Pancreas (tissue), 10 donors: ENCODE measurements at places on chromosomes 16 and 17. TPM values are rescaled to one million over a fixed set of nuclear protein-coding genes. Genes with fewer than 3 reads are reported as not detected.

DPEP3 gene
- polyA plus RNA-seq: not detected

GRCh38 chr17:58391302-58391984, 25.9 kb downstream of the RNF43 start:
- no peaks in the 10 kb centered on the region for H3K27me3 ChIP-seq
- H3K4me3 ChIP-seq: no peak overlapping the region
- H3K36me3 ChIP-seq: no peaks in the 10 kb centered on the region
- H3K4me1 ChIP-seq: peaks cover 33% of the 10 kb centered on the region

DNA sequence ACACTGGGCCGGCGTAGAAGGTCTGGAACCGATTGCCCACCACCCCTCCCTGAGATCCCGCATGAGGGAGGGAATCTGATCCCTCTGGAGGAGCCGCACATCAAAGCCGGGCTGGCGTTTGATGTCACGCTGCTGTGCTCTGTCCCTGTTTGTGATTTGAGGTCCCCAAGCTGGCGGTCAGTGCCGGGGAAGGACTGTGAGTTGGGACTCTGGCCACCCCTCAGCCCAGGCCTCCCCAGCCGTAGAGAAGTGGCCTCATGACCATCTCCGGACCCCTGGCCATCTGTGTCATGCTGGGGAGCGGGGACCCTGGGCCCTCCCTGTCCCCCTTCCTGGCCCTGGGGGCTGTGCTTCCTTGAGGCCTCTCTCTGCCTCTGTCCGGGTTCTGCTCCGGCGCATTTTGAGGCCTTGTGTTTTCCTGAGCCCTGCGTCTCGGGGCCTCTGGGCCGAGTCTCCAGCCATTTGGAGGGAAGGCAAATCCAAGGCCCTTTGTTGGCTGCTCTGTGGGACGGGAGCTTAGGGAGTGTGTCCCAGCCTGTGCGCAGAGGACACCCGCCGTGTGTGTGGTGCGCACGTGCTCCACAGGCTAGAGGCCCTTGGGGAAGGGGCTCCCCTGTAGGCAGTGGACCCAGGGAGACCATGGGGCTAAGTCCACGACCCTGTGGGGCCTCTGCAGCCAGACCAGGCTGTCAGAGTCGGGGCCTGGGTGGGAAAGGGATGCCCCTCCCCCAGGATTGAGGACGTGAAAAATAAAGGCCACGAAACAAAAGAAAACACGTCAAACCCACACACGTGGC, 15.1 kb downstream of the ASPSCR1 start:
- no peaks in the 10 kb centered on the region for H3K36me3 ChIP-seq
- peak overlapping the region; percentile 13 for H3K4me3 ChIP-seq
- peaks cover 15% of the 10 kb centered on the region for H3K4me1 ChIP-seq
- no peaks in the 10 kb centered on the region for H3K27me3 ChIP-seq

- no peaks in the 10 kb centered on the region for H3K4me1 ChIP-seq
- H3K27me3 ChIP-seq: no peaks in the 10 kb centered on the region
- no peak for DNase-seq
- no peak overlapping the region for H3K4me3 ChIP-seq
- H3K36me3 ChIP-seq: no peaks in the 10 kb centered on the region
Measured at GRCh38 chr17:81449351-81449750, 54.1 kb downstream of the BAHCC1 start.

NSMCE1 gene
- polyA plus RNA-seq: 37.9 TPM

- H3K4me3 ChIP-seq: no peak overlapping the region
- H3K36me3 ChIP-seq: no peaks in the 10 kb centered on the region
- no peak overlapping the region for H3K27ac ChIP-seq
- no peaks in the 10 kb centered on the region for H3K27me3 ChIP-seq
- no peaks in the 10 kb centered on the region for H3K4me1 ChIP-seq
- DNase-seq: no peak
Measured at GRCh38 chr16:80058214-80058613, 457.7 kb upstream of the MAF start.

DNA sequence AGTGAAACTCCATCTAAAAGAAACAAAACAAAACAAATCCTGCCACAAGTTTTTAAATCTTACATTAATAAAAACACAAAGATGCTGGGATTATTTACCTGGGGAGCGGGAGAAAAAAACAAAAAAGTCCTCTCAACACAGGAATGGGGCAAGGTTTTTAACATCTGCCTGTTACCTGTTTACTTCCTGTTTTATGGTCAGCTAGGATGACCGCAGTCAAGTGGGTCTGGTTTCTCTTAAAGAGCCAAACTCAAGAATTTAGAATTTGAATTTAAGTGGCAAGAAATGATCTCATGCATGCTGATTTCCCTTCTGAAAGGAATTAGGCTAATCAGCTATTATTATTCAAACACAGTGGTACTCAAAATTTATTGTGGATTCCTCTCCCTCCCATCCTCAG, 39.7 kb upstream of the TBC1D3K start:
- no peaks in the 10 kb centered on the region for H3K36me3 ChIP-seq
- H3K4me3 ChIP-seq: no peak overlapping the region
- H3K27me3 ChIP-seq: no peaks in the 10 kb centered on the region
- no peak for DNase-seq

DNA sequence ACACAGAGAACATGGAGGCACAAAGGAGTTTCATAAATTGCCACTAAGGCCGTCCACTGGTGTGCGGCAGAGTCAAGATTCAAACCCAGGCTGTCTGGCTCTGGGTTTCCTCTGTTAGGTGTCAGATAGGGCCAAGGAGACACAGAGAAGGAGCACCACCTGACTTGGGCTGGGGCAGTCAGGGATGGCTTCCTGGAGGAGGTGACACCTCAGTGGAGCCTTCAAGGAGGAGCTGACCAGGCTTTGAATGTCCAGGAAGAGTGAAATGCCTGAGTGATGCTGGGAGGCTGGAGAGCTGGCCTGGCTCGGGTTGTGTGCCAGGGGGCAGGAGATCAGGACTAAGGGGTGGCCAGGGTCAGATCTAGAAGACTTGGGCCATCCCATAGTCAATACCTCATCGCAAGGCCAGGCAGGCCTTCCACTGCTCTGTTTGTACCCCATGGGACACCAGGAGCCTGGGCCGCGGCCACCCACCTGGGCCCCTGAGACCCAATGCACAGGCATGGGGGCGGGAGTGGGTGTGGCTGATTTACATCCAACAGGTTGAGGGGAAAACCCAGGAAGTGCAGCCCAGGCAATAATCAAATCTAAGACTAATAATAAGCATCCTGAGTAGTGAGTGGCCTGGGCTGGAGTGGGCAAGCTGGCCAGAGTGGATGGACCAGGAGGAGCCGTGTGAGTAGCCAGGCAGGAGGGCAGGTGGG, 73.7 kb downstream of the USP22 start:
- H3K4me3 ChIP-seq: no peak overlapping the region
- no peak overlapping the region for H3K27ac ChIP-seq
- no peaks in the 10 kb centered on the region for H3K27me3 ChIP-seq
- H3K4me1 ChIP-seq: no peaks in the 10 kb centered on the region
- H3K36me3 ChIP-seq: no peaks in the 10 kb centered on the region

CRHR1 gene
- polyA plus RNA-seq: not detected

FAHD1 gene
- 12.4 TPM for polyA plus RNA-seq

PRPSAP2 gene
- polyA plus RNA-seq: 20.5 TPM

NT5C3B gene
- polyA plus RNA-seq: 102 TPM

TMC8 gene
- 2.9 TPM for polyA plus RNA-seq

DNA sequence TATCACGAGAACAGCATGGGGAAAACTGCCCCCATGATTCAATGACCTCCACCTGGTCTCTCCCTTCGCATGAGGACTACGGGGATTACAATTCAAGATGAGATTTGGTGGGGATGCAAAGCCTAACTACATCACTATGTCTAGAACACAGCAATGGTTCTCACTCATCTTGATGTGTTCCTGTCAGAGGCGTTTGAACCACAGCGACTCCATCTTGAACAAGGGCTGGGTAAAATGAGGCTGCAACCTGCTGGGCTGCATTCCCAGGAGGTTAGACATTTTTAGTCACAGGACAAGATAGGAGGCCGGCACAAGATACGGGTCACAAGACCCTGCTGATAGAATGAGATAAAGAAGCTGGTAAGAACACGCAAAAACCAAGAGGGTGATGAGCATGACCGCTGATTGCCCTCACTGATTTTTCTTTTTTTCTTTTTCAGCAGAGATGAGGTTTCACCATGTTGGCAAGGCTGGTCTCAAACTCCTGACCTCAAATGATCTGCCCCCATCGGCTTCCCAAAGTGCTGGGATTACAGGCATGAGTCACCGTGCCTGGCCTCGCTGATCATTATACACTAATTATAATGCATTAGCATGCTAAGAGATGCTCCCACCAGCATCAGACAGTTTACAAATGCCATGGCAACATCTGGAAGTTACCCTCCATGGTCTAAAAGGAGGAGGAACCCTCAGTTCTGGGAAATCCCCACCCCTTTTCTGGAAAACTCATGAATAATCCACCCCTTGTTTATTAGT, 3.0 kb upstream of the PPY start:
- H3K27ac ChIP-seq: no peak overlapping the region
- no peaks in the 10 kb centered on the region for H3K36me3 ChIP-seq
- DNase-seq: no peak
- H3K27me3 ChIP-seq: no peaks in the 10 kb centered on the region
- no peaks in the 10 kb centered on the region for H3K4me1 ChIP-seq

- H3K27ac ChIP-seq: no peak overlapping the region
- H3K4me1 ChIP-seq: no peaks in the 10 kb centered on the region
- DNase-seq: no peak
- H3K27me3 ChIP-seq: no peaks in the 10 kb centered on the region
Measured at GRCh38 chr16:83793179-83793578, 14.6 kb upstream of the HSBP1 start.

- H3K27ac ChIP-seq: no peak overlapping the region
- H3K36me3 ChIP-seq: no peaks in the 10 kb centered on the region
- H3K4me3 ChIP-seq: no peak overlapping the region
Measured at GRCh38 chr17:67369676-67370075, 3.3 kb upstream of the PSMD12 start.

DNA sequence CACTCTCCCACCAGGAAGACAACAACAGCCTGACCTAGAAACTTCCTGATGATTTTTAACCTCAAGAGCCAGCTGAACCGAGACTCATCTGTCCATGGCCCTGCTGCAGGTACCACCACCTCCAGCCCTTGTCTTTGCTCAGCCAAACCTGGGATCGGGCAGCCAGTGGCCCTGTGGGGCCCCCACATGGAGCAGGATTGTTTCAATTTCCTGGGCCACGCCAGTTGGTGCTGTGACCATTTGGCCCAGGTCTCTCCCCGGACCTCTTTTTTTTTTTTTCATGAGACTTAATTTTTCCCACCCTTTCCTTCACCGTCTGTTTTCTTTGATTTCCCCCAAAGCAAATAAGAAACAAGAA, 8.3 kb upstream of the HOXB2 start:
- H3K4me3 ChIP-seq: no peak overlapping the region
- no peaks in the 10 kb centered on the region for H3K4me1 ChIP-seq
- no peak overlapping the region for H3K27ac ChIP-seq

- no peaks in the 10 kb centered on the region for H3K4me1 ChIP-seq
- H3K4me3 ChIP-seq: no peak overlapping the region
- DNase-seq: peak; percentile 34
- no peak overlapping the region for H3K27ac ChIP-seq
Measured at GRCh38 chr16:68902003-68902968, 59.0 kb downstream of the TANGO6 start.

DNA sequence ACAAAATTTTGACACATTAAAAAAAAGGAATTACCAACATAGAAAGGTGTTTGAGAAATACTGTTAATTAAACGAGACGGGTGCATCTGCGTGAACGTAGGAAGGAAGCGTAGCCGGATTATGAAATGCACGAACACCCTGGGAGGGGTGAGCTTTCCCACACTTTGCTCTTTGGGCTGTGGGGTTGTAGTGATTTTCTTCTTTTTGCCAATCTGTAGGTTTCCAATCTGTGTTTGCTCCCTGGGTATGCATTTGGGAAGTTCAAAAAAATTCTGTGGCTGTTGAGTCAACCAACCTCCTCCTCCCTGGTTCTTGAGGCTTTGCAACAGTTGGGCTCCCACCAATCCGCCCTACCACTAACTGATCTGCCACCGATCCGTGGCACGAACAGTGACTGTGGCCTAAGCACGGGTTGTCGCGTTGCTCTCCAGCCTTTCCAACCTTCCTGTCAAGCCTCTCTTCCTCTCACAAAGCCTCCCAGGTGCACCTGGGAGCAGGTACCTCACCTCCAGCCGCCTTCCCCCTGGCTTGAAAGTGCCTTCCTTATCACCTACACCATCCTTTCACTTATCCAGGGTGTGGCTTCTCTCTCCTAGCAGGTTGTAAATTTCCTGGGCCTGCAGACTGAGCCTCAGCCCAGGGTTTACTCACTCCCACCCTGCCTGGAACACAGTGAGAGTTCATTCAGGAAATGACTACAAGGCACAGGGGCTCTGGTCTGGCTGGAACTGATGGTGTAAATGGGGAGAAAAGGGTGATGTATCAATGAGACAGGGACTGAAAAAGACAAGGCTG, 16.6 kb downstream of the RTN4RL1 start:
- no peak overlapping the region for H3K4me3 ChIP-seq
- DNase-seq: no peak
- H3K36me3 ChIP-seq: no peaks in the 10 kb centered on the region
- H3K27ac ChIP-seq: no peak overlapping the region
- H3K27me3 ChIP-seq: no peaks in the 10 kb centered on the region

MYH1 gene
- polyA plus RNA-seq: 0.09 TPM

- H3K4me3 ChIP-seq: no peak overlapping the region
- no peaks in the 10 kb centered on the region for H3K27me3 ChIP-seq
- no peaks in the 10 kb centered on the region for H3K36me3 ChIP-seq
- no peak for DNase-seq
Measured at GRCh38 chr16:24853169-24853824, 7.5 kb downstream of the SLC5A11 start.

HLF gene
- 1.2 TPM for polyA plus RNA-seq

RND2 gene
- 1.1 TPM for polyA plus RNA-seq

SKAP1 gene
- 2.9 TPM for polyA plus RNA-seq

- no peak overlapping the region for H3K27ac ChIP-seq
- no peaks in the 10 kb centered on the region for H3K4me1 ChIP-seq
- H3K27me3 ChIP-seq: no peaks in the 10 kb centered on the region
- H3K36me3 ChIP-seq: no peaks in the 10 kb centered on the region
- no peak for DNase-seq
- no peak overlapping the region for H3K4me3 ChIP-seq
Measured at GRCh38 chr16:55834049-55834448, 1.2 kb upstream of the CES1 start.

GRCh38 chr17:28570716-28571360, 486 bp downstream of the PIGS start:
- no peaks in the 10 kb centered on the region for H3K36me3 ChIP-seq
- H3K4me3 ChIP-seq: peak overlapping the region; percentile 88
- H3K27me3 ChIP-seq: no peaks in the 10 kb centered on the region
- H3K27ac ChIP-seq: peak overlapping the region; percentile 66
- DNase-seq: no peak

GRCh38 chr16:24855678-24856077, 9.9 kb downstream of the SLC5A11 start:
- no peaks in the 10 kb centered on the region for H3K36me3 ChIP-seq
- no peaks in the 10 kb centered on the region for H3K27me3 ChIP-seq
- no peaks in the 10 kb centered on the region for H3K4me1 ChIP-seq
- no peak for DNase-seq
- no peak overlapping the region for H3K4me3 ChIP-seq
